ENCODE measurements at places on chromosomes 4 and X.

GRCh38 chrX:121030083-121030482 lies 17.3 kb upstream of the GLUD2 start:
- DNase-seq = no peak

DNA sequence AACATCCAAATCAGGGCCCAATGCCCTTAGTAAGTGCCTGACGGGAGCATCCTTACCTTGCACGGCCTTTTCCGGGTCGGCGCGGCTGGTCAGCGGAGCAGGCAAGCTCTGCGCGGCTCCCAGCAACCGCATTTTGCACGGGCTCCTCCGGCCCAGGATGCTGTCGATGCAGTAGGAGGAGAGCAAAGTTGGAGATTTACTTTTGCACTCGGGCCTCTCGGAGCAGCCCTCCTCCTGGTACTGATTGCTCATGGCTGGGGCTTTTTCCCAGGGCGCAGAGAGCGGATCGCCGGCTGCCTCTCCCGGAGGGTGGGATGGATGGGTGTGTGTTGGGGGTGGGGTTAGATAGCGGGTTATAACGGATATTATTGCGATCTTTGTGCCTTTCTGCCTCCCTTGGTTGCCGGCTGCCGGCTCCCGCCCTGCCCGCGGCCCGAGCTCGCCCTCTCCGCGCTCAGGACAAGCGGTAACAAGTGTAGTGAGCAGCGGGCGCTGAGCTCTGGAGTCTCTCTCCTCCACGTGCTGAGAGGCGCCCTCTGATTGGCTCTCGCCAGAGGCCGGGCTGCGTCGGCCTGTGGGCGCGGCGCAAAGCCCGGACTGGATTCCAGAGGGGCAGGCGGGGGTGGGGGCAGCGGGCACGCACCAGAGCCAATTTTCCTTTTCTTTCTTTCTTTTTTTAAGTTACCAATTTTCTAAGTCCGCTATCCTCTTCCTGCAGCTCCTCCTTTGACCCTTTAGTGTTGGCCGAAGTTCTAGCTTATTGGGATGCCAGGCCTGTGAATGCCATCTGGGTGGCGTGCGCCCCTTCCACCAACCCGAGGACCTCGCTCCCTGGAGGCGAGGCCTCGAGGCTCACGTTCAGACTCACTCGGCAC lies at the start of gene ARX:
ARX (minus strand) TSS at position 480 of the 875 bp plus-strand sequence; CDS start at position 252, 228 bp downstream.
- no peak for DNase-seq

GRCh38 chr4:5477613-5478012 lies 230.7 kb downstream of the EVC2 start:
- DNase-seq = no peak

DNA sequence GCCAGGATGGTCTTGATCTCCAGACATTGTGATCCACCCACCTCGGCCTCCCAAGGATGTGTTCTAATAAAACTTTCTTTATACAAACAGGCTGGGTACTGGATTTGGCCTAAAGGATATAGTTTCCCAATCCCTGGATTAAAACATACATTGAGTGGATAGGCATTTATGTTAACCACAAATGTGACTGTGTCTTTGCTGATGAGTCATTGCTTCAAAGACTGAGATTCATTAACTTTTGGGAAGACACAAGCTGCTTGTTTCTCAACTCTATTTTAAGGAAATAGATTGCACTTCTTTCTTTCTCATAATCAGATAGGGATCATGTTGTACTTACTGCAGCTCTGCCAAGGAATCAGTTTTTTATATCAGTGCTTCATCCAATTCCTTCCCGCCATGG lies 131.3 kb upstream of the AGA start:
- DNase-seq = no peak

DNA sequence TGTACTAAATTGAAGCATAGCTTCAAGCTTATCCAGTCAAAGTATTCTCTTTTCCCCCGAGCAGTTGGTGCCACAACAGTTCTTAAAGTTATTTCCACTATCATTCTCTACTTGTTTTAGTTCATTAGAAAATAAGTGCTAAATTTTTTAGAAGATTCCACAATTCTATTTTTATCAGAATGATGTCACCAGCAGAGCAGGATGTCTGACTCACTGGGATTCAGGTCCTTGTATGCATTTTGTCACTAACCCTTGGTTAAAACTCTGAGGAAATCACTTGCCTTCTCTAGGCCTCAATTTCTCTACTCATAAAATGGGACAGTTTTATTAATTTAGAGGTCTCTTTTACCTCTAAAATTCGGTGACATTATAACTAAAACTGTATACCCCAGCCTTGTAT lies 3.4 kb downstream of the DDX53 start:
- no peak for DNase-seq

DNA sequence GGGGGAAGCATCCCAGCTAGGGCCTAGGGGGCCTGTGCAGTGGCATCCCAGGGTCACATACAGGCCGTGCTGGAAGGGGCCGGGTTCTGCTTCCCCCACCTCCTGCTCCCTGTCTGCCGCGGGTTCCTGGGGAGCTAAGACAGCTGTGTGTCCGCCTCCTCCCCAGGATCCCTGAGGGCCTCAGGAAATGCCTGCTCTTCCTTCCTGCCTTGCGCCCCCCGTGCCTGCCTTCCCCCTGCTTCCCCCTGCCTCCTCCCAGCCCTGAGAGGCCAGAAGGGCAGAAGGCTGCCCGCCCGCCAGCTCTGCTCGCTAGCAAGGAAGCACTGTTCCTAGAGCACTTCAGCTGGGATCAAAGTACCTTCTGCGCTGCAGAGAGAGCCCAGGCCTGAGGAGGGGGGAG lies 2.9 kb upstream of the BGN start:
- no peak for DNase-seq

GRCh38 chr4:11009281-11009680 lies 324.7 kb upstream of the CLNK start:
- DNase-seq = no peak

DNA sequence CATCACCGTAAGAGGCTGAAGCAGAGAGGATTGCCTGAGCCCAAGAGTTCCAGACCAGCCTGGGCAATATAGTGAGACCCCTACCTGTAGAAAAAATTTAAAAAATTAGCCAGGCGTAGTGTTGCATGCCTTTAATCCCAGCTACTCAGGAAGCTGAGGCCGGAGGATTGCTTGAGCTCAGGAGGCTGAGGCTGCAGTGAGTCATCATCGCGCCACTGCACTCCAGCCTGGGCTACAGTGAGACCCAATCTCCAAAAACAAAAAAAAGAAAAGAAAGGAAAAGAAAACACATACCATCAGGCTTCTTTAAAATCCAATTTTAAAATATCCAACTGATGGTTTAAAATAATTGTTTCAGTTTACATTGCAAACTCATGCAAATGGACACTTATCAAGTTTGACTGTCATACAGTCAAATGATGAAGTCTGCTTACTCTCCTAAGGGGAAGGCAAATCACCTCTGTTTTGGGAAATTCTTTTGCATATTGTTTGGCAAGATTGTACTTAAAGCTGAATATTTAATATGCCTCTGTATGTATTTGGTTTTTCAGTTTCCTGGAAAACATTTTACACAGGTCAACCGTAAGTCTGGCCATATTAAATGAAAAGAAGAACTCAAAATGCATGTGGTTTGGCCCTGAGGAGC lies 23.7 kb upstream of the TENM3 start:
- DNase-seq = no peak

DNA sequence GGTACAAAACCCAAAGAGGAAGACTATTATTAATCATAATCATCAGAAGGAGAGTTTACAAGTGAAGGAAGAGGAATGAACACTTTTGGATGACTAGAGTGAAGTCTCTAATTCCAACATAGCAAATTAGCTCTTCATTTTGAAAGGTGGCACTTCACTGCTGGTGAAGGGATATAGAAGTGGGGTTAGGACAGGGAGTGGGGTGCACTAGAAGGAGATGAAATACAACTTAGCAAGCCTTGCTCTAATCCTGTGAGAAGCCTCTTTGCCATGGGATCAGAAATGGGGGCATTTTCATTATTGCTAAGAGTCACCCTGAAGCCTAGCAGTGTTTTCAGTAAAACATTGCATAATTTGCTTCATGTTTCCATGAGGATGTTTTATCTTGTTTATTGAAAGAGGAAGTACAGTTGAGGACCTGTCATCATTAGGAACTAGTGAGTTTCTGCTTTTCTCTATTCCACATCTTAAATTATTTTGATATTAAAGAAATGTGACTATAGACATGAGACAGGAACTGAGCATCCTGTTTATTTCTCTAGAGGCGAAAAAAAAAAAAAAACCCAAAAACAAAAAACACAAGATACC lies 9.3 kb upstream of the GRPR start:
- DNase-seq = no peak

- no peak for DNase-seq
These were observed 251.4 kb downstream of the COL25A1 start for GRCh38 chr4:109051054-109051453.

DNA sequence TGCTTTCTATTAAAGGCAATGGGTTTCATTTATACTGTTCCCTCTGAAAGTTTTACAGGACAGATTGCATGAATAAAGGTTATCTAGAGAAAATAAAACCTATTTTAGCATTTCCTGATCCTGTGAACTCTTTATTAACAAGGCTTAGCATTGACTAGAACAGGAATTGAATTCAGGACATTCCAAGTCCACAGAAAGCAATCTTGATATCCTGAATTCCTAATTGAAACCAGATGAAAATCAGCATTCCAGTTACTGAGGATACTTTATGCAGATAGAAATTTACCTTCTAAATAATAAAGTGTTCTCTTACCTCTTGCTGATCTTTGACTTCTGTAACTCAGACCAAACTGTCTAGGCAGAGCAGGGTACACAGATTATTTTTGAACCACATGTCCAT lies 151.4 kb downstream of the ZNF518B start:
- DNase-seq = no peak

GRCh38 chrX:151830911-151831310 lies 81.8 kb upstream of the MAGEA4 start:
- no peak for DNase-seq

GRCh38 chr4:127791391-127791790 lies 9.3 kb downstream of the HSPA4L start:
- DNase-seq = no peak

GRCh38 chrX:65726715-65727114 lies 59.3 kb downstream of the MSN start:
- DNase-seq = no peak

DNA sequence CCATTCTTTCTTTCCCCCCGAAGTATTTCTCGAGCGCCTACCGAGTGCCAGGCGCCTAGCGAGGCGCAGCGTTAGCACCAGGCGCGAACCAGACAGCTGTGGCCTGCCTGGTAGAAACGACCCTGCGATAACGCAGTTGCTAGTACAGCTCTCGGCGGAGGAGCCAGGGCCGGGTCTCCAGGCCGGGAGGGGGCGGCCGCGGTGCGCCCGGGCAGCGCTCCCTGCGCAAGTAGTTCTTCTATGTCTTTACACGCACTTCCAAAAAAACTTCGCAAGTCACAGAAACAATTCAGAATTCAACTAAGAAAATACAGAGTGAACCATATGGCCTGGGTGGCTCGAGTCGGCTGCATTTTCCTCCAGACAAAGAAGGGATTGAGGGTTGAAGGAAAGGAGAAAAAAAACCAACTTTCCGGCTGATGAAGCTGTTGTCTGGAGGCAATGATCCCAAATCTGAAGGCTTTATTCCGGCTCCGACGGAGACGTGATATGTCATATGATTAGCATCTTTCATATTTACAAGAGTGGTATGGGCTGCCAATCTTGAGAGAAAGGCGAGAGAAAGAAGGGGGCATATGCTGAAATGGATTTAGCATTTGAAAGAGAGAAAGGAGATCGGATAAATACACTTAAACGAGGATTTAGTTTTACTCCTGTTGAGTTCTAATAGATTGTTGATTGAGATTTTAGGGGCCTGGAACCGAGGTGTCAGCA lies 7.2 kb upstream of the NEUROG2 start:
- DNase-seq = peak; percentile 32

GRCh38 chr4:83207497-83208101 lies 77.0 kb downstream of the COQ2 start:
- no peak for DNase-seq

- no peak for DNase-seq
These were observed 18.5 kb upstream of the ZNF280C start for GRCh38 chrX:130287071-130287770.

GRCh38 chrX:41526271-41526670 lies 79.1 kb downstream of the NYX start:
- DNase-seq = no peak

DNA sequence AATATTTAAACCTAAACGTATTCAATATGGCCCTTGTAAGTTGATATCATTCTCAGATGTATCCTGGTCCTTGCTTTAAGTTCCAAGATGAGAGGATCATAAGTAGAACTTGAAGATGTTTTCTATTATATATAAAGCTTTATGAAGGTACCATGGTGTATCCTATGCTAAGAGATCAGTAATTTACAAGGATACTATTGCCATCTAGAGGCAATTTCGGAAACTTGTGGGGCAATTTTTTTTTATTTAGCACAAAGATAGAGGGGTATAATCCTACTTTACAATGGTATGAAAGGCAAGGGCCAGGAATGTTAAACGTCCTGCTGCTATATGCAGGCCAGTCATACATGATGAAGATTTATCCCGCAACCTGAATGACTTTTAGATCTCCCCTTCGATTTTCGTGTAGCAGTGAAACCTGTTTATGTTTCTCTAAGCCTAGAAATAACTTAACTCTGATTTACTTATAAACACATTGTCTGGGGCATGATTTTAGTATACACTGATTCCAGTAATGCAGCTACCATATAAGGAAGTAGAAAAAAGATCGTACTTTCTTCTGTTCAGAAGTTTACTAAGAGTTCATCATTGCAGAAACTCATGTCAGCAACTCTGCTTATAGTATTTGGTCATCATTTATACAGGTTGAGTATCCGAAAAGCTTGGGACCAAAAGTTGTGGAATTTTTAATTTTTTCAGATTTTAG lies 2.6 kb downstream of the SLC25A31 start:
- DNase-seq = no peak

- no peak for DNase-seq
These were observed 9.4 kb downstream of the FHIP1A start for GRCh38 chr4:151418385-151418784.

DNA sequence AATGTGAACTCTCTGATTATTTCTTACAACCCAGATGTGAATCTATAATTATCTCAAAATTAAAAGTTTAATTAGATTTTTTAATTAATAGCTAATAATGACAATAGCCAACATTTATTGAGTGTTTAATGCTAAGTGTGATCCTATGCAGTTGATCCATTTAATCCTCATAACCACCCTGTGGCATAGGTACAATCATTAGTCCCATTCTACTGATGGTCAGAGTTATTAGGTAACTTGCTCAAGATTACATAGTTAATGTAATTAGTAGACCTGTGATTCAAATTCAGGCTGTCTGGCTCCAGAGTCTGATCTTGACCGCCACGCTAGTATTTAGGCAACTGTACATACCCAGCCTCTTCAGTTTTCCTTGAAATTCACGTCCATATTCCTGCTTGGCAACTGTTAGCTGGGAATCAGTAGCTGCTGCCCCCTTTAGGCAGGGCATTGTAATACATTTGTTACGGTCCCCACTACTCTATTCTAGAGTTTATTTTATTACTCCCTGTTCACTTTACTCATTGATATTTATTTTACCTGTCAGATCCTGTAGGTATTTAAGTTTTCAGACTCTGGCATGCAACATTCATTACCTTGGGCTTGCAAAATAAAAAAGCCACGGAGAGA lies 20.6 kb upstream of the TEC start:
- peak; percentile 13 for DNase-seq

DNA sequence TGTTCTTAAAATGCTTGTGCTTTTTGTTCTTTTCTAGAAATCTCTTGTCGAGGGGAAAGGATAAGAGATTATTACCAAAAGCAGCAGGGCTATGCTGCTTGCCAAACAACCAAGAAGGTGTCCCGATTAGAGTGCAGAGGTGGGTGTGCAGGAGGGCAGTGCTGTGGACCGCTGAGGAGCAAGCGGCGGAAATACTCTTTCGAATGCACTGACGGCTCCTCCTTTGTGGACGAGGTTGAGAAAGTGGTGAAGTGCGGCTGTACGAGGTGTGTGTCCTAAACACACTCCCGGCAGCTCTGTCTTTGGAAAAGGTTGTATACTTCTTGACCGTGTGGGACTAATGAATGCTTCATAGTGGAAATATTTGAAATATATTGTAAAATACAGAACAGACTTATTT lies 81.5 kb upstream of the PACRGL start:
- no peak for DNase-seq

All from CD4-positive, alpha-beta T cell treated with Interleukin-15 for 4 hours (primary cell).